ENCODE measurements at places on chromosomes 1 and 21.

- DNase-seq = no peak
Observed at GRCh38 chr1:76687307-76688175, 179.7 kb upstream of the ST6GALNAC5 start.

- peak; percentile 80 for DNase-seq
Observed at GRCh38 chr1:211925016-211925415, 94.5 kb upstream of the LPGAT1 start.

DNA sequence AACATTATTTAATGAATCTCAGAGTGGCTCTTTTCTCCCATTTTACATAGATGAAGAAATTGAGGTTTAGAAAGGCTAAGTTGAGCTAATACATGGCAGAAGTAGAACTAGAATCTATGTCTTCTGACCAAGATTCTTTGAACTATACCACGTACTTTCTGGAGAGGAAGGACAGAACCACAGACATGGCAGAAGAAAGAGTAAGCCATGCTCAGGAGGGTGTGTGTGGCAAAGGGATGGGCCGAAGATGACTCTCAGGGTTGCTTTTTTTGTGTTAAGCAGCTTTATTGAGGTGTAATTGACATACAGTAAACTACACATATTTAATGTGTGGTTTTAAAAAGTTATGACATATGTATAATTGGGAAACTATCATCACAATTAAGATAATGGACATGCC, 69.5 kb downstream of the PEX14 start:
- no peak for DNase-seq

DNA sequence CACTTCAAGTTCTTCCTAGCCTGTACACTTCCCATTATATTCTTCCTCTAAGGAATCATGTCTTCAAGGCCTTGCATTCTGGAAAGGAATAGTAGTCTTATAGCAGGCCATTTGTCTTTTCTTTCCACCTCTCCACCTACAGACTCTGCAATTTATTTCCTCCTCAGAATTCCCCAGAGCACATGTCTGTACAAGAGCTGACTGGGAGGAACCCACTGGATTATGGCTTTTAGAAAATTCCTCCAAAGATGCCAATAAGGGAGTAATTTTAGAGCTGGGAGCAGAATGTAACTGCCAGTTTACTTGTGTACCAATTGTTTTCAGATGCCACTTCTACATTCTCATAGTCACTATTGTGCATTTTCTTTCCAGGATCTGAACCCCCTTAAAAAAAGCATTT, 3.4 kb upstream of the PSMG1 start:
- no peak for DNase-seq

- no peak for DNase-seq
Observed at GRCh38 chr1:161282991-161283390, 24.4 kb downstream of the PCP4L1 start.

DNA sequence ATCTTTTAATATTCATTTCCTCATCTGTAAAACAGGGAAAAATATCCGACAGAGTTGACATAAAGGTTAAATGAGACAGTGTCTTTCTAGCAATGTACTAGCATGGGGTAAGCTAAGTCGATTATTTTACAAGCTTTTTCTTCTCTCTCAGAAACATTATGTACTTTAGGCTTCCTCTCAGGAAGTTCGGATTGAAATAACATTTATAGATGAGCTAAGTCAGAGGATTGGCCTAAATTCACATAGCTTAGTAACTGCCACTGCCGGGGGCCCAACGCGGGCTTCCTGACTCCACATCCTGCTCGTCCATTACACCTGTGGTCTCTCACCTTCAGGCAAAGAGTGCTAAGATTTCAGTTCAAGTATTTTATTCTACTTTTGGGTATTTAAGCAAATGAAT, 462.3 kb upstream of the NFIA start:
- DNase-seq = no peak

DNA sequence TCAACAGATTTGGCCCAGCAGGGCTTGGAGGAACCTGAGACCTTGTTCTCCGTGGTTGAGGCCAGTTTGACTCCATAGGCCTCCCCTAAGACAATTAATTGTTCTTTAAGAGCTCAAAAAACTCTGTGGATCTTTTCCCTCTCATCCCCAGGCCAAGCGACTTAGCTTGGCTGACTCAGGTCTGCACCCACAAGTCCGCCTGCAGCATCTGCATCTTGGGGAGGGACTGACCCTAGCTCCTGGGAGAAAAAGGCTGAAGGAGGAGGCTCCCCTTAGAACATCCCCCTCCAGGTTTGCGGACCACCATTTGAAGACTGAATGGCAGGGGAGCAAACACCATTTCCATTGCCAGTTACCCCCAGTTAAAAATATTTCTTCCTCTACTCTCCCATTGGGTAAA, 1.5 kb upstream of the HES2 start:
- DNase-seq = no peak

DNA sequence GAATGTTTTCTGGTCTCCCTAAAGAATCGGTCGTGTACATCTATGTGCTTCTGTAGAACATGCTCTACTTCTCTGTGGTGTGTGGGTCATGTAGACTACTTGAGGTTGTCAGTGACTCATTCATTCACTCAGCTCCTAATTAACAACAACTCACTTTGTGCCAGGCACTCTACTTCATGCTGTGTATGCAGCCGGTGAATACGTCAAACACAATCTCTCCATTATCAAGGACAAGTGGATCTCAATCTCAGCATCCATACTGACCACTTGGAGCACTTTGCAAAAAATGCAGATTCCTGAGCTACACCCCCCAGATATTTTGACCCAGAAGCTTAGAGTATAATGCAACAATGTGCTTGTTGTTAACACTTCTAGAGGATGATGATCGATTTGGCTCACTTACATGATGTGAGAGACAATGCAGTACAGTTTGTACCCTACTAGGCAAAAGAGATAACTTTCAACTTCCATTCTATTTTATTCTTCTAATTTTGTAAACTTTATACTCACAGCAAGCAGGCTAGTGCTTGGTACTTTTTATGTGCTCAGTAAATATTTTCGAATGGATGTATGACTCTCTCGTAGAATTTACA, 508.6 kb upstream of the ADAMTS5 start:
- DNase-seq = no peak

DNA sequence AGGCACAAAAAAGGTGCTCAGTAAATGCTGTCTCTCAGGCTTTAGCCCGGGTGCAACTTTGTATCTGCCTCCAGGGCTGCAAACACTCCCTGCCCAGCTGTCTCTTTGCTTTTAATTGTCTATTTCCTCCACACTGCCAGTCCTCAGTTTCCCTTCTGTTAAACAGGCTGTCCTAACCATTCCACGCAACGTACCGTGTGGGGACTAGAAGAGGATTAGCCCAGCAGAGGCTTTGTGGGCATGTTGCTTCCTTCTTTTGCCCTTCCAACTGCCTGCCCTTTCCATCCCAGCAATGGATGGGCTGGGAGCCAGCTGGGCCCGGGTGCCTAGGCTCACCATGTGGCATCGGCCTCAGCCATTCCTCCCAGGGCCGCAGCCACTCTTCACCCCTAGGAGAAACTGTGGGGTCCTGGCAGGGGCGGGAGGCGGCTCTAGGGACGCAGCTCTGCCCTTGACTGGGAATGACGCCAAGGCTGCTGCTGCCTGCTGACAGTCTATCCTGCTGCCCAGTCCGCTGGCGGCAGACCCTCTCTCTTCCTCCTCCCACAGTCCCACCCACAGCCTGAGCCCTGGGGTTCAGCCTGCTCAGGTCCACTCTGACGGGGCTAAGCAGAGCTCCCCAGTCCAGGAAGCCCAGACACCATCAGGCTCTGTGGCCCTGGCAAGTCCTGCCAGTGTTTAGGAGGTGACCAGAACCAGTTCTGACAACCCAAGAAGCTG, 40.6 kb upstream of the LRP8 start:
- DNase-seq = peak; percentile 42

GRCh38 chr1:237748171-237748960, 142.4 kb downstream of the ZP4 start:
- DNase-seq = no peak

DNA sequence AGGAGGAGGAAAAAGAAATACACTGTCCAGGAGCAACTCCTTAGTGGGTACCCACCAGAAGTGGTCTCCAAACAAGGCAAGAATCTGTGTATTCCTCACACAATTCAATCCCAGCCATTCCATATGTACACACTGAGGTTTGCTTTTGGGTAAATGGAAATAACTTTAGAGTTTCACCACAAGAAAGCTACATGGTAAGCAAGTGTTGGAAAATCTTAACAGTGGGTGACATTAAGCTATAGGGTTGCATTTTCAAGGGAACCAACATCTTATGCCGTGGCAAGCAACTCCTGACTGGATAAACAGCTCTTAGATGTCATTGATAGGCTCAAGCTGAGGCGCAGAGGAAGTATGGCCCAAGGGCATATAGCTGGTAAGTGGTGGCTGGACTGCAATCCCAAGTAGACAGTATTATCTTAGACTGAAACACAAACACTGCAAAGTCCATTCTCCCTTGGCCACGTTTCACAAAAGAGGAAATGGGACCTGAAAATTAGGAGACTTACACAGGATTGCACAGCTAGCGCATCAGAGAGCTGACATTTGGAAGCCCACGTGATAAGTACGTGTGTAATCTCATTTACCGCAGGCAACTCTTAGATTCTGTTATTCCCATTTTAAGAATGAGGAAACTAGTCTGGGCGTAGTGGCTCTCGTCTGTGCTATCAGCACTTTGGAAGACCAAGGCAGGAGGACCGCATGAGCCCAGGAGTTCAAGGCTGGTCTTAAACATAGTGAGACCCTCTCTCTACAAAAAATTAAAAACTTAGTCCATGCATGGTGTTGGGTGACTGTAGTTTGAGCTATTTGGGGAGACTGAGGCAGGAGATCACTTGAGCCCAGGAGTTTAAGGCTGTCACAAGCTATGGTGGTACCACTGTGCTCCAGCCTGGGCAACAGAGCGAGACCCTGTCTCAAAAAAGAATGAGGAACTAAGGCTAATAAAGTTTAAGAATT, 4.0 kb upstream of the BRWD1 start:
- DNase-seq = no peak

GRCh38 chr1:52238887-52239707, 97.2 kb downstream of the ZFYVE9 start:
- DNase-seq = no peak

- DNase-seq = no peak
Observed at GRCh38 chr1:7621334-7622219, 149.5 kb upstream of the VAMP3 start.

GRCh38 chr1:198298640-198299039, 141.8 kb downstream of the NEK7 start:
- DNase-seq = no peak
